WTC11 (cell line): ENCODE measurements at places on chromosomes 4 and X.

GRCh38 chrX:105876658-105877057 lies 54.3 kb downstream of the NRK start:
- no peak for DNase-seq

DNA sequence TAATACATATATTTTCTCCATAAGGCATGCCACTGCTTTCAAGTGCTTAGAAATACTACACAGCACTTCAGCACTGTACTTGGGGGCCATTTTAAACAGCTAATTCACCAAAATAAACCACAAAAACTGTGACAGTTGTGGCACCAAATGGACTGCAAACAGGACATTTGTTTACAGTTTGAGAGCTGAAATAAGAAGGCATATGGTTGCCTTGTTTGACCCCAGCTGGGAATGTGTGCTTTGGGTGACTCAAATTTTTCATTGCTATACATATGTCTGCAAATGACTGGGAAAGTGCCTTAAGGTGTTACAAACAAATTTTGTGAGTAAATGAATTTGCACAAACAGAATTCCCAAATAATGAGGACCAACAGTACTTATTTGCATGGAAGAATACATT lies 124.2 kb downstream of the BANK1 start:
- no peak for DNase-seq

DNA sequence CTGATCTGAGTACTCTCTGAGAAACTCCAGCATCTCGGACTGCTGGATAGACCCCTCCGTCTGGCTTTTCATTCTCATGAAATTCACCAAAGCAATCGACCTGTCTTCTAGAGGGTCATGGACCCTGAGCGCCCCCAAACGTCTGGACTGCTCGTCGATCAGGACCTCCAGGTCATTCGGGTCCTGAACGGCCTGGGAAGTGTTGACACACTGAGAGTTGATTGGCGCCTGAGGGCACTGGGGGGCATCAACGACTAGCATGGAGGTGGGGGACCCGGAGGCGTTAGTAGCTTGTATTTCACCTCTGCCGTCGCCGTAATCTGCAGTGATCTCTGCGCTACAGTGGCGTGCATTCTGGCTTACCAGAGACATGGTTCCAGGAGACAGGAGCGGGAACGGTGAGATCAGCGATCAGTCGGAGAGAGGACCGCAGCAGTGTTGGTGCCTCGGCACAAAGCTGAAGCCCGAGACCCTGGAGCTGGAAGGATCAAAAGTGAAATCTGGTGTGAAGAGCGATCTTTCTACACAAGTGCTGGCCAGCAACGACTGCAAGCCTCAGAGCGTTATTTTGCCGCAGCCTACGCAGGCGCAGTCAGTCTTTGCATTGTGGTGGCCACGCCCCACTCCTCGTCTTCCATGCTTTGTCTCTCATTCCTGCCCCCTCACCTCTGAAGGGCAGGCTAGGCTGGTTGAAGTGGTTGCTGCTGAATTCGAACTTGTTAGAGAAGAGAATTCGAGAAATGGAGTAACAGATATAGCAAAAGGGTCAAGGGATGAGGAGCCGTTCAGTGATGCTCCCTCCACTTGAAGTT lies at the start of gene MAGEE2:
Gene MAGEE2 (minus strand): TSS at position 575 of the 812 bp plus-strand sequence. CDS start 203 bp downstream, at position 372.
- peak; percentile 16 for DNase-seq

DNA sequence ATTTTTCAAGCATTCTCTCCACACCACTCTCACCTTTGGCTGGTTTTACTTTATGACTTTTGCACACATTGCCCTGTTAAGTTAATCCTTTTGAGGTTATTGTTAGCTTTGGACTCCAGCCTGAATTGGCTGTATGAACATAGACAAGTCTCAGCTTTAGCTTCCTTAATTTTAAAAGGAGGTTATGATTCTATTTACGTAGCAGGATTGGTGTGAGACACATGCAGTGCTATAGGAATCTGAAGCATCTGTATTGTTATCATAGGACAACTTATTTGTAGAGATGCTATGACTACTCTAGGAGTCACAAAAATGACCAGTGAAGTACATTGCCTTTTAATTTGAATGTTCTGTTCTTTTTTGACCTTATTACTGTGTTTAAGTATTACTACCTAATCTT lies 15.7 kb downstream of the PGAM4 start:
- DNase-seq = no peak

DNA sequence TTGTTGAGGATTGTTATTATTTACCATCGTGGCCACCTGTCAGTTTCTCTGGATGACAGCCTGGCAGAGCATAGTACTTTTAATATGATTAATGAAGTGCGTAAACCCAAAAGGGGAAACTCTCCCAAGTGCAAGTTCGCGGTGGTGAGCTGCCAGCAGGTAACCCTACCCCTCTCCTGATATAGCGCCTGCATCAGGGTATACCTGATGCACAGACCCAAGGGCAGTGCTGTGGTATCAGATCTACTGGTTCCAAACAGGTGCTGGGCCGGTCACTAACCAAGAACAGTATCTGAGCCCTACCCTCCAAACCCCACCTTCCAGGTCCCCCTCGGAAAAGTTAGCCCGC lies 1.6 kb downstream of the RNF150 start:
- DNase-seq = no peak

DNA sequence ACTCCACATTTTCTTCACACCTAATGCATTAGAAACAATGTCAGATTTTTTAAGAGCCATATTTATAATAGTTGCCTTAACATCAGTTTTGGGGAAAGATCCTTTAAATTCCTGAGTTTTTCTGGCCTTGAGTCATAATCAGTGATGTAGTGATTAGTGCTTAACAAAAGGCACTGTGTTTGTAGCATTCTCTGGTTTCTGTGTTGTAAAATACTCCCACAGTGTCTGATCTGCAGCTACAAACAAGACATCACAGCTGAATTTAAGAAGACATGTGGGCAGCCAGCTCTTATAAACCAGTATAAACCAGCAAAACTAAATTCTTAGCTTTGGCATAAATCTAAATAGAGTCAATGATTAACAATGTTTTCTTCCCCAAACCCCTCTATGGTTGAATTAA lies 233.8 kb downstream of the FSTL5 start:
- DNase-seq = no peak

GRCh38 chr4:133598779-133599178 lies 449.7 kb downstream of the PCDH10 start:
- no peak for DNase-seq

GRCh38 chrX:16658284-16658683 lies 8.3 kb downstream of the S100G start:
- no peak for DNase-seq

GRCh38 chr4:94448815-94449375 lies 2.8 kb upstream of the PDLIM5 start:
- DNase-seq = no peak

- no peak for DNase-seq
Observed at GRCh38 chr4:19039816-19040215, 1018.3 kb upstream of the LCORL start.

DNA sequence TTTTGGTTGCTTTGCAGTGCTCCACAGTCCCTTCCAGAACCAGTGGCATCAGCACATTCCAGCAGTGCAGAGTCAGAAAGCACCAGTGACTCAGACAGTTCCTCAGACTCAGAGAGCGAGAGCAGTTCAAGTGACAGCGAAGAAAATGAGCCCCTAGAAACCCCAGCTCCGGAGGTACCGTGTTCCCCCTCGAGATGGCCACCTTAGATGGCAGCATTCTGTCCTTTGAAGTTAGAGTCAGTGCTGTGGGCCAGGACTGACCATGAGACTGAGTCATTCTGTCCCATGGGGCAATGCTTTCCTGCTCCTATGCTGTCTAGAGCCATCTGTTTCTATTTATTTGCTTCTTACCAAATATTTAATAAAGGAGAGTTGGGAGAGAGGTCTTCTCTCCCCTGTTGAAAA lies 112.3 kb downstream of the KLHL8 start:
- DNase-seq = no peak

DNA sequence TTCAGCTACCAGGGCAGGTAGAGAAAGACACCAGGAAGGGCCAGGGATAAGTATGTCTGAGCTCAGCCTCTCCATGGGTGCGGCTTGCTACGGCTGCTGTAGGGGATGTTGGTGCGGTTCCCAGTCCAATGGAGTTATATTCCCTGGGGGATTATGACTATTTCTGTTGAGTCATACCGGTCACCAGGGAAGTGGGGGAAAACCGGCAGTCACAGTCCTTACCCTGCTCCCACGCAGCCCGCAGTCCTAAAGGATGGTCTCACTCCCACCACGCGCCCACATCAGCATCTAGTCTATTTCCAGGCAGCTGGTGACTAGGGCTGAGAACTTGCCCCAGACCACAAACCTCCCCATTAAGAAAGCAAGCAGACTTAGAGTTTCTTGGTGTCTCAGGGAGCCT lies 191.6 kb downstream of the VEGFC start:
- no peak for DNase-seq

DNA sequence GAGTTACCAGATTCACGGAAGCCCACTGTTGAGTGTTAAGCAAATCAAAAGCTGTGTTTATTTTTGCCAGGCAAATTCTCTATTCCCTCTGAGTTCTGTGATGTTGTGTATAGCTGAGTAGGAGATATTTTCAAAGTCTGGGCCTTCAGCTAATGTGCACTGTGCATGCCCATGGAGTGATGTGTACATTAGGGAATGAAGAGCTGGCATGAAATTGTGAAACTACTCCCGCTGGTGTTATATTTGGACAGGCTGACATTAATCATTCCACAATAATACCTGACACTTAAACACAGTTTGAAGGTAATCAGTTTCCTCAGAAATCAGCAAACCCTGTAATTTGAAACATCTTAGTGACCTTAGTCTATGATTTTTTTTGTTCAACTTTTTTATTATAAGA lies 88.1 kb upstream of the MBNL3 start:
- DNase-seq = no peak

DNA sequence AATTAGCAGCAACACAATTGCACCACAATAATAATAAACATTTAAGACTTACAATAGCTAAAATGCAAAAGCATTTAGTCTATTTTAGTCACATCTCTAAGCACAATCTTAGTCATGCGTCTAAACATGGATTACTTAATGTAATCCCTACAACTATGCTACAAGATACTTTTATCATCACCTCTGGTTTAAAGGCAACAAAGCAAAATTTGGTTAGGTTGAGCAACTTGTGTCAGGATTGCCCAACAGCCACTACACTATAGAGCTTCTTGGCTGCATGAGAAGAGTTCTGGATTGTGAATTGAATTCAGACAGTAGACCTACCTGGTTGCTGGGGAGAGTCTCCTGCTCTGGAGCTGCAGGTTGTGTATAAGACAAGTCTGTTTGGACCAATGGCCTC lies 146.5 kb upstream of the PUDP start:
- no peak for DNase-seq

- DNase-seq = no peak
Observed at GRCh38 chr4:84938316-84938715, 28.2 kb downstream of the WDFY3 start.

DNA sequence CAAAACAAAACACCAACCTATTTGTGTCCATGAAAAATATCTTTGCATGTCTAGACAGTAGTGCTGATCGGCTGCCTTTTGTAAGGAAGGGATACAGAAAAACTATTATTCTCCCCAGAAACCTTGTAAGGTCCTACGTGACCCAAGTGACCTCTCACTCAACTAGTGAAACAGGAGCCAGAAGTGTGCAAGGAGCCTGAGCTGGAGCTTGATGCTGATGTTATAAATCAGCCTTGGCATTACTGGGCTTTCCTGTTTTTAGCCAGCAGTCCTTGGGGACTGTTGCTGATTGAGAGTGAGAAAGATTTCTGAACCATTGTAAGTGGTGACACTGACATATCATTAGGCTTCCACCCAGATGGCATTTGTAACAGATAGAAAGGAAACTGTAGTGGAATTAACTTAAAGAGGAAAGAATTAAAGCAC lies 100.8 kb upstream of the LIMCH1 start:
- DNase-seq = no peak

GRCh38 chr4:186200516-186200915 lies 9.1 kb downstream of the CYP4V2 start:
- no peak for DNase-seq

DNA sequence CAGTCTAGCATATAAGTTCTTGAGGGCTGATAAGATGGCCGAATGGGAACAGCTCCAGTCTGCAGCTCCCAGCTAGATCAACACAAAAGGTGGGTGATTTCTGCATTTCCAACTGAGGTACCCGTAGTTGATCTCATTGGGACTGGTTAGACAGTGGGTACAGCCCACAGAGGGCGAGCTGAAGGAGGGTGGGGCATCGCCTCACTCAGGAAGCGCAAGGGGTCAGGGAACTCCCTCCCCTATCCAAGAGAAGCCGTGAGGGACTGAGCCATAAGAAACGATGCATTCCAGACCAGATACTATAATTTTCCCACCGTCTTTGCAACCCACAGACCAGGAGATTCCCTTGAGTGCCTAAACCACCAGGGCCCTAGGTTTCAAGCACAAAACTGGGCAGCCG lies 109.0 kb downstream of the RPS6KA6 start:
- DNase-seq = no peak

GRCh38 chrX:77160301-77160700 lies 286.9 kb upstream of the FGF16 start:
- peak; percentile 56 for DNase-seq

GRCh38 chrX:109873983-109874382 lies 128.9 kb upstream of the TMEM164 start:
- no peak for DNase-seq

- no peak for DNase-seq
Observed at GRCh38 chrX:149630681-149631233, 835 bp downstream of the TMEM185A start.

- DNase-seq = no peak
Observed at GRCh38 chr4:7623468-7623867, 188.7 kb upstream of the PSAPL1 start.

DNA sequence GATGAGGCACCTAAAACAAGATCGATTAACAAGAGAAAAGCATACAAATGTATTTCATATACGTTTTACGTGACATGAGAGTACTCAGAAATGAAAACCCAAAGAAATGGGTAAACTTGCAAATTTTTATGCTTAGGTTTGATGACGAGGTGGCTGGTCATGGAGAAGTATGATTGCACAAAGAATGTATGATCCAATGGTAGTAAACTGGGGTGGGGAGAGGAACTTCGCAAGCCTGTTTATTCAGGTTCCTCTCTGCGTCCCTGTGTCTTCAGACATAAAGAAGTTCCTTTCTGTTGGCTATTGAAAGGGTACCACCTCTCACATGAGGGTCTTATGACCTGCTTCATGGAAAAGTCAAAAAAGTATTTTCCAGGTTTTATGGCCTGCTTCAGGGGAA lies 309.2 kb downstream of the BCOR start:
- no peak for DNase-seq

DNA sequence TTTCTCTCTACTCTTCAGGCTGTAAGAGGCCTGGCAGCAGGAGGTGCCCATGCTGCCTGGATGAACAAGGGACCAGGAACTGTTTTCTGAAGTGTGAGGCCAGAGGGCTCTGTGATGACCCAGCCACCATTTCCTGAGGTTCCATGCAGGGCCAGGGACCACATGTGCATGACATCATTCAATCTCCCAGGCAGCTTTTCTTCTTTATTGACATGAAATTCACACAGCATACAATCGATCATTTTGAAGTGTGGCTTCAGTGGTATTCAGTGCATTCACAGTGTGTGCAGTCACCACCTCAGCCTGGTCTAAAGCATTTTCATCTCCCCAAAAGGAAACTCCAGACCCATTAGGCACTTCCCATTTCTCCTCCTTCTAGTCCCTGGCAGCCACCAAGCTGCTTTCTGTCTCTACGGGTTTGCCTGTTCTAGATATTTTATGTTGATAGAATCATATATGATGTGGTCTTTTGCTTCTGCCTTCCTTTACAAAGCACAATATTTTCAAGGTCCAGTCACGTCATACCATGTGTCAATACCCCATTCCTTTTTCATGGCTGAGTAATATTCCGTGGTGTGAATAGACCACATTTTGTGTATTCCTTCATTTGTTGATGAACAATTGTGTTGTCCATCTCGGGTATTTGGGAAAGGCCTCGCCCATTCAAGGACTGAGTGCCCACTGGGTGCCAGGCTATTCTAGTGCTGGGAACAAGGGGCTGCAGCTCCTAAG lies 93.1 kb downstream of the PSAPL1 start:
- no peak for DNase-seq

- DNase-seq = no peak
Observed at GRCh38 chrX:153473126-153473525, 2.8 kb upstream of the HAUS7 start.
